ENCODE measurements at places on chromosomes 2 and 18.

DNA sequence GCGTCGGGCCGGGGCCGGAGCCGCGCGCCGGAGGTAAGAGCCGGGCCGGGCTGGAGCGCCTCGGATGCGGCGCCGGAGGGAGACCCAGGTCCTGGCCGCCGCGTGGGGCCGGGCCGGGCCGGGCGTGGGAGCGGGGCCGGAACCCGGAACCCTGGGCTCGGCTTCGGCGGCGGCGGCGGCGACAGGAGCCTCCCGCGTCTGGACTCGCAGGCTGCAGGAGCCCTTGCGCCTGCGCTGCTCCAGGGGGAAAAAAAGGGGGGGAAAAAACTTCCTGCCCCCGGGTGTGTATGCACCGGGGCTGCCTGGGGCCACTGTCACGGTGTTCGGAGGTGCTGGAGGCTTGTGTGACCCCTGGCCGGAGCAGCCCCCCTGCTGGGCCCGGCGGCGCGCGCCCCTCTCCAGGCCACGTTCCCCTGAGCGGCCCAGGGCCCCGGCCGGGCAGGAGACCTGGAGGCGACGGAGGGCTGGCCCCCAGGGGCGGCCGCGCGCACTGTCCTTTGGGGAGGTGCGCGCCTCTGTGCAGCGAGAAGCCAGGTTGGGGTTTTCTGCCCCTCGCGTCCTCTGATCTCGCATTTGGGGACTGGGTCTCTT lies 864 bp downstream of the KLHL29 start:
- no peak for DNase-seq

- DNase-seq, result no peak
Observed at GRCh38 chr18:33755931-33756560, 178.0 kb downstream of the ASXL3 start.

DNA sequence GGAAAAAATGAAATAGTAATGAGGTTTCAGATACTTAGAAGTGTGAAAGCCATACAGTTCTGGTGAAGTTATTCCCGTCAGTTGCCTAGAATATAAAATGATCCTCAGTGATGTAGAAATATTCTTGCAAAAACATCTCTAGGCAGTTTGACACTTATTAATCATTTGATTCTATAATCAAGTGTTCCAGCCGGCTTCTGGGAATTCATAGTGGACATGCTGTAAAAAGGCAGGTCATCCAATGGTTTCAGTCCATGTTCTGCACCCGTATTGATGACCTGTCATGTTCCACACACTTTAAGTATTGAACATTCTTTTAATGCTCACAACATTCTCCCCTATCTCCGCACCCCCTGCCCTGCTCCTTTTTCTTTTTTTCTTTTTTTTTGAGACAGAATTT lies 19.8 kb downstream of the ARPC2 start:
- no peak for DNase-seq

GRCh38 chr2:11017921-11018320 lies 106.2 kb downstream of the KCNF1 start:
- DNase-seq, result no peak

DNA sequence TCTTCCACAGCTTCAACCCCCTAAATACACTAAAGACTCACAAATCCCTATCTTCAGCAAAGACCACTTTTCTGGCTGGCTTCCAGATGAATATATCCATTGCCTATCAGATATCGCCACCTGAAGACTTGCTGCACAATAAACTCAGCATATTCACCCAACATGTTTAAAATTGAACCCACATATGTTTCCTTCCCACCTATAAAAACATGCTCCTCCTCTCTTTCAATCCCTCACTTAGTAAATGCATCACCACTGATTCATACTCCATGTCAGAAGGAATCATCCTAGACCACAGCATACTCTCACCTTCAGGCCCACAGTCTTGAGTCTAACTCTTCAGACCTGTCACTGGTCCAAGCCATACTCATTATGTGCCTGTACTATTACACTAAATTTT lies 5.3 kb downstream of the SPC25 start:
- no peak for DNase-seq

DNA sequence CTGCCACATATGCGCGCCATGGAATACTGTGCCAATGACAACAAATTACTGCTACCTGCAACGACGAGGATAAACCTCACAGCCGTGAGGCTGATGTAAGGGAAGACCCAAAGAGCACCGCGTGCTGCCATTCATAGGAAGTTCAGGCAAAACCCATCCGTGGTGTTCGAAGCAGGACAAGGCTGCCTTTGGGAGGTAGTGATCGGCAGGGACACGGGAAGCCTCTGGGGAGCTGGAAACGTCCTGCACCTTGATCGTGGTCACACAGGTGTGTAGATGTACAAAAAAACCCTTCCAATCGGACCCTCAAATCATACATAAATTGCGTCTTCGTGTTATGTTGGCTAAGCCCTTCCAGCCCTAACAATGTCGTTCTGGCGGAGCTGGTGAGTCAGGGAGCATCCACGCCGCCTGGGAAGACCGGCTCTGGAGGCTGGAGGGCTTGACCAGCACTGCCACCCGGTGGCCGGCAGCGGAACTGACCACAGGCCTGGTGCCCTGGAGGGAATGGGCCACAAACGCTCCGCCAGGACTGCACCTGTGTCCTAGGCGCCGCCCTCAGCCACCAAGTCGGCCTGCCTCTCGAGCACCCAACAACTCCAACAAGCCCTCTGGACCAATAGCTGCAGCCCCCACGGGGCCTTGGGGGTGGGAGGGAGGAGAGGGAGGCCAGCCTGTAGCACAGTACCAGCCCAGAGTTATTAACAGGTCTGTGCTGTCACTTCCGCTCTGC lies 4.1 kb upstream of the NEURL3 start:
- peak; percentile 59 for DNase-seq

GRCh38 chr2:228444161-228444560 lies 262.7 kb upstream of the SPHKAP start:
- no peak for DNase-seq

DNA sequence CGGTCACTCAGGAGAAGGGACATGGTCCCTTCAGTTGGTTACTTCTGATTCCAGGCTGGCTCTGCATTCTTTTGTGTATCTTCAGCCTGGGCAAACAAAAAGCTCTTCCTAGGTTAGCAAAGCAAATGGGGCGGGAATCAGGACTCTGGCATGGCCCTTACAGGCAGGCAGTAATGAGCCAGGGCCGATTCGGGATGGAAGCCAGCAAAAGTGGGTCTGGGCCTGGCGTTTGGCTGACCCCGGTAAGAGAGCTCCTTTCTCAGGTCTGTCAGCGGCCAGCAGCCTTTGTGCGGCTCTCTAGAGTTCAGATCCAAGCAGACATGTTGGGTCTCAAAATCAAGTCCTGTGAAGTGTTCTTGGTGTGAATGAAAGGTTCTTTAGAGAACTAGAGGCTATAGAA lies 81.5 kb upstream of the EML6 start:
- DNase-seq, result no peak

DNA sequence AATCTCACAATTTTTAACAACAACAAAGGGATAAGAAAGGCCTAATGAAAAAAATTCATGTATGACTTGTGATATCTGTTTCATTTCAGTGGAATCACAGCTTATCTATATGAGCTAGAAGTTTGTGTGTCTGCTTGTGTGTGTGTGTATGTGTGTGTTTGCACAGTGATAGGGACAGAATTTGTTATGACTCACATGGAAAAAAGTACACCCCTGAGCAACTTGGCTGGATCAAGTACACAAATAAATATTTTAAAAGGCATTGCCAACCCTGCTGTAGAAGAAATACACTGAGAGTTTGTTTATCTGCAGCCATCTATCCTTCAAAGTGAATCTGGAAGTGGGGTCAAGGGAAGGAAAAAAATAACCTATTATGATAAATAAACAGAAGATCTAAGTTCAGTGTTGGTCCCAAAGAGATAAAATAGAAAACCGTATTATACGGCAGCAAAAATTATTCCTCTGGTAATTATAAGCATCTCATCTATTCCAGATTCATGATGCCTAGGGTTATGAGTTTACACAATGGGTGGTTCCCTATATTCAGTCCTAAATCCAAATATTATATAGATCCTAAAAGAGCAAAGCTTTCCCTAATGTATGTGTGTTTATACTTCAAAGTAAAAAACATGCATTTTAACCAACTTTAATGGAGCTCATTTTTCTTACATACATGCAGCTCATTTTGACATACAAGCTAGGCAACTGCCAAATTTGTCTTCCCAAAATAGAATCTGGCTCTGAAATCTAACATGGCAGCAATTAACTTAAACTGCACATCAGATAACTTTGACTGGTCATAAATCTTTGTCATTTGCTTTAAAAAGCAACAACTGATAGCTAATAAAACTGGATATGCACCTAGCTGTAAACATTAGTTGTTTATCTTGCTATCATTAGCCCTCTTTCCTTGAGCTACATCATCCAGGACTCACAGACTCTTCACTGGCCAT lies 420.6 kb downstream of the IRS1 start:
- DNase-seq, result no peak

DNA sequence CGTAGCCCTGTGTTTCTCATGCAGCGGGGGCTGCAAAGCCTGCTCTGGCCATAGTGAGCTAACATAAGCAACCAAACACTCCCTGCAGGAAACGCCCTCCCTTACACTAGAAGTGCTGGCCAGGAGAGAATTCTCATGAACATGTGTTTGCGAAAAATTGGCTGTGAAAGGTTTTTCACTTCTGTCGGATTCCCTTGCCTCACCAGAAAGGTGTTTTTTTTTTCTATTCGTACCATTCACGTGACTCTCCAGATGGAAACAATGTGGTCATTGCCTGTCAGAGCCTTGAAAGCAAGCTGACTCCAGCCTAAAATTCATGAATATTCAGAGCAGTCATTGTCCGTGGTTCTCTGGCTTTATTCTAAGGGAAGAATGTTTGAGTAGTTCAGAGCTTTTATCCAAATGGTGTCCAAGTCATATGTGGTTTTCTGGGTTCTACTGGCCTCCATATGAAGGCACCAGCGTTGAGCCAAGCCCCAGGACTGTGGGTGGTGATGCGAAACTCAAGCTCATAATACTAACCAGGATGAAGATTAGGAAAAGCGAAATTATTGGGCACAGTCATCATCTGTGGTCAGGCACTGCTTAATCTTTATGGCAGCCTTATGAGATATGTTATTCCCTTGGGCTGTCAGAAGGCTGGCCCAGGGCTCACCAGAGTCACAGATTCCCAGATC lies 236.4 kb downstream of the ALPK2 start:
- DNase-seq, result no peak

DNA sequence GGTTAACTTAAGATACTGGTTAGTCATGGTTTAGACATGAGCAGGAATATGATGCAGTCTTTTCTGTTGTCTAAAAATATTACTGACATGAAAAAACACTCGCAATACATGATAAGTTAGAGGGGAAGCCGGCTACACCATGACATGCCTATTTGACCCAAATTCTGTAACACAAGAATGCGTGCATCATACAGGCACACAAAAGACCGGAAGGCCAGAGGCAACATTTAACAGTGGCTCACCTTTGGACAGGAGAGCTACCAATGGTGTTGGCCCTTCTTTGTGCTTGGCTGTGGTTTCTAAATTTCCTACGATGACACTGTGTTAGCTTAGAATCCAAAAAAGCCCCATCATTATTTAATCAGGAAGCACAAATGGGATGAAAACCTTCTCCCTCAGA lies 4.1 kb downstream of the PARD6G start:
- DNase-seq, result no peak

DNA sequence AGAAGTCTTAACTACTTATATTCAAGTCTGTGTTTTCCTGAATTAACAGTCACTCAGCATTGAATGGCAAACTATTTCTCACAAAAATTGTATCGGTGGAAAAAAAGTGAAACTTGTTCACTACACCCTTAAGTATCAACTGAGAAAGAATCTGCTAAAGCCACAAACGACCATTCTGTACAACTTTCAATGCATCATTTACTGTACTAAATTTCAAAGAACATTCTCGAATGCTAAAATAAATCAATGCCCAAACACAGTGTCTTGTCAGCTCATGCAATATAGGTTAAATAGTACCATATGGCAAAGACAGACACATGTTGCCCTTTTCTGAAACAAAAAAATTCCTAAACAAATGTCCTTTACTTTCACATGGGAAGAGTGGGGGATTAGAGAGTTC lies 9.0 kb downstream of the ZNF516 start:
- no peak for DNase-seq

DNA sequence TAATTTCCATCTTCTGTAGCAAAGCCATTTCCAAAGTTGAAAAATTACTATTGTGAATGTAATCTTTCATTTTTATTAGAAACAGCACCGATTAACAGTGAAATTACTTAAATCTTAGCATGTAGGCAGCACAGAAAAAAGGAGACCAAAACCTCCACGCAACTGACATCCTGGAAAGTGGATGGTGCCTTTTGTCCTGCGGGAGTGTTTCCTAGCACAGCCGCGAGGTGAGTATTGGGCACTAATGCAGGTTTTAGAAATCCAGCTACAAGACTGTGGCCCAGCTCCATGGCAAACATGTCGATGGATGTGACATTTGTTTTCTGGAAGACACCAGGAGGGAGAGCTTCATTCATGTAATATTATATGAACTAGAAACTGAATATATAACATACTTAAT lies 86.9 kb downstream of the MBP start:
- DNase-seq, result no peak

GRCh38 chr2:192190474-192190873 lies 4.3 kb downstream of the TMEFF2 start:
- no peak for DNase-seq

DNA sequence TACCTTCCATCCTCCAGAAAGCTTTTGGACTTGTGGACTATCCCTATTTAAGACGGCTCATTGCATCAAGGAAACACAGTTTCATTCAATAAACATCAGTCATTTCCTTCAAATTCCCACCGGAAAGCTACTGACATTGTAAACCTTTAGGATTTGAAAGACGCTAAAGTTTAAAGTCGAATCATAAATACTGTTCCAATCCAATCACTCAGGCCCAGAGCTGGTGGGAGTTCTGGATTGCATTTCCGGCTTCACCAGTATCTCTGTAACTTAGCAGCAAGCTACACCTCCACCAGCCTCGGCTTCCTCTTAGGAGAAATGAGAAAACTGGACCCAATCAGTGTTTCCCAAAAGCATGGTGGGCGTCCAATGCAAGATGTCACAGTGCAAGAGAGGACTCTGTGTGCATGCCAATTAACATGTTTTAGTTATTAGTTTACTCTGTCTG lies 1.6 kb downstream of the WDFY1 start:
- DNase-seq, result no peak

DNA sequence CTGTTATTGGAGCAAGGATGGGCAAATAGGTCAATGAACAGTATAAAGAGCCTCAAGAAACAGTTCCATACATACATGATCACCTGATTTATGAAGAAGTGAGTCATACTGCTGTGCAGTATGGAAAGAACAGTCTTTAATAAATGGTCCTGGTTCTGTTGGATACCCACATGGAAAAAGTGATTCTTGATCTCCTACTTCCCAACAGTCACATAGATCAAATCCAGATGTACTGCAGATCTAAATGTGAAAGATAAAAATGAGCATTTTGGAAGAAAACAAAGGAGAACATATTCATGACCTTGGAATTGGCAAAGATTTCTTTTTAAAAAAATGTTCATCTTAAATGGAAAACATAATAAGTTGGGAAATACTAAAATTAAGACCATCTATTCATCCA lies 75.8 kb downstream of the CCDC148 start:
- DNase-seq, result no peak

- DNase-seq, result no peak
Observed at GRCh38 chr2:70962885-70963878, 15.2 kb upstream of the ANKRD53 start.

Data from activated CD4-positive, CD25-positive, alpha-beta regulatory T cell (primary cell).